ENCODE measurements at places on chromosomes 1 and 21.

- H3K27me3 ChIP-seq: no peaks in the 10 kb centered on the region
- H3K4me3 ChIP-seq: peak overlapping the region; percentile 14
- no peaks in the 10 kb centered on the region for H3K36me3 ChIP-seq
- H3K27ac ChIP-seq: no peak overlapping the region
- DNase-seq: no peak
- H3K4me1 ChIP-seq: peaks cover 7% of the 10 kb centered on the region
Measured at GRCh38 chr1:201016211-201016651, 7.3 kb downstream of the KIF21B start.

DNA sequence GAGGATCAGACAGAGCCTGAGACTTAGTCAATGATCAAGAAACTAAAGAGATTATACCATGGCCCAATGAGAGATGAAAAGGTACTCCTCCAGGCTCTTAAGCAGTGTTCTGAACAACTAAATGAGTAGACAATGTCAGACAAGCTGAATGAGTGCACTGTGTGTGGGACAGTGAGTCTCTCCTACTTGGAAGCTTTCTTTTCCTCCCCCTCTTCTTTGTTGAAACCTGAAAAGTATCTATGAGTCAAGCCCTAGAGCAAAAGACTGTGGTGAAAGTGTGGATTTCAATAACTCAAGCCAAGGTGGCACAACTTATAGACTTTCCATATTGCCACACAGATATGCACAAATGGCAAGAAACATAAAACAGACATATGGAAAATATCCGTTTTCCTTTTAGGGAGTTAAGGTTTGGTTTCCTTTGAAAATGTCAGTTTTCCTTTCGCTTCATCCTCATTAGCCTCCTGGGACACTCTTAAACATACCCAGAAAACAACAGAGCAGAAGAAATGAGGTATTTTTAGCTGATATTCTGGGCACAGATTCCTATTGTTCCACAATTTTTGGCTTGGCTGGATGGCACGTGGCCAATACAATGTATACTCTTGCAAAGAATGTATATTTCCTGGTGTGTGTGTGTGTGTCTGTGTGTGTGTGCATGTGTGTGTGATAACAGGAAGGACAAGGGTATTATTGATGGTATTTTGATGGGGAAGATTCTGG lies 96.6 kb downstream of the LMX1A start:
- H3K27ac ChIP-seq: no peak overlapping the region
- H3K4me3 ChIP-seq: no peak overlapping the region
- H3K27me3 ChIP-seq: no peaks in the 10 kb centered on the region
- DNase-seq: no peak
- peaks cover 13% of the 10 kb centered on the region for H3K4me1 ChIP-seq

DNA sequence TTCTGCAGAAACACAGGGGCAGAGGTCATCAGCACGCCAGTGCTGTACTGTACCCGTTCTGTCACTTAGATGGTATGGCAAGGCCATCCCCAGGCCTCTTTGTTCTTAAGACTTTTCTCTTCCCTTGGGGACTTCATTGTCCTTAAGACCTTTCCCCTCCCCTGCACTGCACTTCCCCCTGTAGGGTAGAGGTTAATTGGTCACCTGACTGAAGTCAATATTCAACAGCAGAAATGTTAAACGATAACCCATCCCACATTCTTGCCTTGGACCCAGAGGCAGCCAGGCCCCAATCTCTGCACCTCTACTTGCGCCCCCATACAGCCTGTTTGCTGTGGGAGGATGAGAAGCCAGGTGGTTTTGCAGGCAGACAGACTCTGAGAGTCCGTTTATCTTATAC lies 10.2 kb downstream of the PHGDH start:
- no peak for DNase-seq
- peaks cover 48% of the 10 kb centered on the region for H3K36me3 ChIP-seq

DNA sequence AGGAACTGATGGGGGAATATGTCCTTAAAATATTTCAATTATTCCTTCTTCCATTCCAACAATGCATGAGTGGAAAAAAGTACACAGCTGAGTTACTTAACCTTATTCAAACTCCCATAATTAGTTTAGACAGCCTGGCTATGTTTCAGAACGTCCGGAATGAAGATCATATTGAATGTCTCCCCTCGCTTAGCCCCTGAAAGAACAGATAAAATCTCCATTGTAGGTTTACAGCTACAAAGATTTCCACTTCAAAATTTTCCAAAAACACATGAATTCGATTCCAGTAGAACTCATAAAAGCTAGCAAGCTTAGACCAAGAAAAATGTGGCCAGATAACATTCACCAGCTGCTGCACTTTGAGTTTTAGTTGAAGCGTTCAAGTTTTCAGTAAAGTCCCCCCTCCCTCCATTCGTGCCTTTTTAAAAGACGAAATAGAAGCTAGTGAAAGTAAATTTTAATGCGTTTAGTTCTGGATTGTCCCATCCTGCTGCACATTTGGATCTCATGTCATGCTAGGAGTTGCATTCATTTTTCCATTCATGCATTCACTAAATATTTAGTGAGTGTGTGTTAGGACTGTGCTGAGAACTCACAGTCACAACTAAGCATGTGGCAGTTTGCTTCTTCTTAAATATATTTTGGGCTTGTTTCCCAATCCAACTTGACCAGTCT lies 29.4 kb upstream of the SSX2IP start:
- peak overlapping the region; percentile 82 for H3K27ac ChIP-seq
- peaks cover 14% of the 10 kb centered on the region for H3K4me1 ChIP-seq
- no peak for DNase-seq
- H3K36me3 ChIP-seq: no peaks in the 10 kb centered on the region
- no peak overlapping the region for H3K4me3 ChIP-seq

GRCh38 chr1:157137408-157138219 lies 581 bp downstream of the ETV3 start:
- H3K27ac ChIP-seq: peak overlapping the region; percentile 96
- no peaks in the 10 kb centered on the region for H3K27me3 ChIP-seq
- peak overlapping the region; percentile 80 for H3K4me3 ChIP-seq
- peaks cover 5% of the 10 kb centered on the region for H3K4me1 ChIP-seq

GRCh38 chr1:230321741-230322420 lies 104.3 kb downstream of the PGBD5 start:
- no peaks in the 10 kb centered on the region for H3K27me3 ChIP-seq
- no peak for DNase-seq
- no peaks in the 10 kb centered on the region for H3K4me1 ChIP-seq

DNA sequence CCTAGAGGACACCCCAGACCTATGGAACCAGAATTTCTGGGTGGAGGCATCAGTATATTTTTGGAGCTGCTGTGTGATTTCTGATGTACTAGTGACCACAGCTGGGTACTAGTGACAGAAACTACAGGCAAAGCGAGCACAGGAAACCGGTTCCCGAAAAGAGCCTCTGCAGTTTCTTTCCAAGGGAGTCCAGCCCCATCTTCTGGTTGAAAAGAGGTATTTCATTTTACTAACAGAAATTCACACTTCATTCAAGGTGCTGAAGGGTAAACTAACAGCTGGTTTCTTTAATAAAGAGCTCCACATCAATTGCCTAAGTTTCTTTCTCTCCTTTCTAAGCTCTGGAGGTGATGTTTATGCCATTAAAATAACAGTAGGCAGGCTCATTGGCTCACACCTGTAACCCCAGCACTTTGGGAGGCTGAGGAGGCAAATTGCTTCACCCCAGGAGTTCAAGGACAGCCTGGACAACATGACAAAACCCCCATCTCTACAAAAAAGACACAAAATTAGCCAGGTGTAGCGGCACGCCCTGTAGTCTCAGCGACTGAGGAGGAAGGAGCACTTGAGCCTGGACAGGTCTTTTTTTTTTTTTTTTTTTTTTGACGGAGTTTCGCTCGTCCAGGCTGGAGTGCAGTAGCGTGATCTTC lies 22.0 kb downstream of the THAP3 start:
- no peak overlapping the region for H3K4me3 ChIP-seq
- no peaks in the 10 kb centered on the region for H3K4me1 ChIP-seq
- no peak for DNase-seq
- H3K27ac ChIP-seq: no peak overlapping the region
- H3K36me3 ChIP-seq: peaks cover 26% of the 10 kb centered on the region
- no peaks in the 10 kb centered on the region for H3K27me3 ChIP-seq
